ENCODE measurements at places on chromosomes 5 and 9. TPM values are rescaled to one million over a fixed set of nuclear protein-coding genes. Genes with fewer than 3 reads are reported as not detected.

Gene ZNF462
- total RNA-seq: 163 TPM

DNA sequence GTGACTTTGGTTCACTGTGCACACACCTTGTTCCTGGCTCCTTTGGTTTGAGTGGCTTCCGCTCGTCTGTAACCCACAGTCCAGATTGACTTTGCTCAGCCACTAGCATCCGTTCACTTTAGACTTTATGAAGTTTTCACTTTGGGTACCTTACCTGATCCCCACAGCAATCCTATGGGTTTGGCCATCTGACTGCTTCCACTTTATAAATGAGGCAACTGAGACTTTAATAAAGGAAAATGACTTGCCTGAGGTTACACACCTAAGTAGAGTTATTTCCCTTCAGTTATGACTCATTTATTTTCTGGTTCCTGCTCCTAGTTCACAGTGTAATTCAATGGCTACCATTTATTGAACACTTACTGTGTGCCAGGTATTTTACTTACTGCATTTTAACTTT lies 94.2 kb upstream of the SAP30L start:
- no peak for DNase-seq

DNA sequence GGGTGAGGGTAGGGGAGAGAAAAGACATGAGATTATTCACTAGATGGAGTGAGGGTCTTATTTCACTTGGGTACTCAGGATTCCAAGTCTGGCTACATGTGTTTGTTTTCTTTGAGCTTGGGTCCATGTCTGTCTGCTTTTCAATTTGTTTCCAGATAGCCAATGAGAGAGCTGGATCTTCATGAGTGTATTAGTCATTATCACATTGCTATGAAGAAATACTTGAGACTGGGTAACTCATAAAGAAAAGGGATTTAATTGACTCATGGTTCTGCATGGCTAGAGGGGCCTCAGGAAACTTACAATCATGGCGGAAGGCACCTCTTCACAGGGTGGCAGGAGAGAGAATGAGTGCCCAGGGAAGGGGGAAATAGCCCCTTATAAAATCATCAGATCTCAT lies 196.8 kb upstream of the TRIM32 start:
- no peak for DNase-seq

DNA sequence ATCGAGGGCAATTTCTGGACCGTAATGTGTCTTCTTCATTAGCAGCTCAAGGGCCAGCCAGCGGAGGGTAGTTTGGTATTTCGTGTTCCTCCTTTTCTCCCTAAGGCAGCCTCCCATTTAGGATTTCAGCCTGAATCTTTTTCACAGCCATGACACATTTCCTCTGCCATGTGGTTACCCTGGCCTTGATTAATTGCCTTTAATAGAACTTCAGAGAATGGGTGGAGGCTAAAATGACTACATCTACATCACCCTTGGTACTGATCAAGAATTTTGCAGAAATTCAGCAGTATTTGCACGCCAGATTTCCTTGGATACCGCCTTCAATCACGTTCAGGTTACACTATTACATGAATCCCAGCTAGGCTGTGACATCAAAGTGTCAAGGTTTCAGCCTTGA lies 58.0 kb downstream of the ADAMTS16 start:
- no peak for DNase-seq

Gene HEXB
- total RNA-seq: 73.4 TPM

DNA sequence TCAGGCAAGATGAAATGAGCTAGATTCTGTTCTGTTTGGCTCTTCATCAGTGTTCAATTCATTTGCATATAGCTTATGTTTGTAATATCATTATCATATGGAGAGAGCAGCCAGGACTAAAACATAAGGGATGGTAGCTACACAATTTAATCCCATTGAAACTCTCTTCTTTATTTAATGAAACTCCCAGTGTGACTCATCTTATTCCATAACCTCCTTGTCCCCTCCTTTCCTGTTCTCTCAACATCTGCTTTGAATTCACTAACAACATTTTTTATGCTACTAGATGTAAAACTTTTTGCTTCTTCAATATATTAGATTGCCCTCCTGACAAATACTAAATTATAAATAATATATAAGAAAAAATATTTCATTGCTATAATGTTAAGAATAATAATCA lies 1823.4 kb downstream of the MAT2B start:
- no peak for DNase-seq

- DNase-seq: no peak
These were observed 26.3 kb downstream of the SLC6A3 start for GRCh38 chr5:1418921-1419280.

DNA sequence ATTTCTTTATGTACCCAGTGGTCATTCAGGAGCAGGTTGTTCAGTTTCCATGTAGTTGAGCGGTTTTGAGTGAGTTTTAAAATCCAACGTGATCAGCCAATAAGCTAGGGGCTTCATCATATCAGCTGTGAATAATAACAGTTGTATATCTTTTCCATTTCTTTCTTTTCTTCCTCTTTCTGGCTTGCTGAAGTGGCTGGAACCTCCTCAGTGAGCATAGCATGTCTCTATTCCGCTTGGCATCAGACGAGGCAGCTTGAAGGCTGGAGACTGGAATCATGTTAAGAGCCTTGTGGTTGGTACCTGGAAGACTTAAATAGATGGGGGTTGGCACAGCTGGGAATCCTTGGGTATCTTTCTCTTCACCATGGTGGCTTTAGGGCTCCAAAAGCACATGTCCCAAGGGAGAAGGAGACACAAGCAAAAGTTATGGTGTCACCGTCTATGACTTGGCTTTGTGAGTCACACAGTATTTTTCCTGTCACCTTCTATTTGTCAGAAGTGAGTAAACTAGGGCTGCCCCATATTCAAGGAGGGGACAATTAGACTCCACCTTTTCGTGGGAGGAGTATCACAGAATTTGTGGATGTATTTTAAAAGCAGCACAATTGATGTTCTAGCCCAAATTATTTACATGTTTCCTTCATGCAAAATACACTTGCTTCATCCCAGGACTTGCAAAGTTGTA lies 38.0 kb upstream of the RETREG1 start:
- no peak for DNase-seq

DNA sequence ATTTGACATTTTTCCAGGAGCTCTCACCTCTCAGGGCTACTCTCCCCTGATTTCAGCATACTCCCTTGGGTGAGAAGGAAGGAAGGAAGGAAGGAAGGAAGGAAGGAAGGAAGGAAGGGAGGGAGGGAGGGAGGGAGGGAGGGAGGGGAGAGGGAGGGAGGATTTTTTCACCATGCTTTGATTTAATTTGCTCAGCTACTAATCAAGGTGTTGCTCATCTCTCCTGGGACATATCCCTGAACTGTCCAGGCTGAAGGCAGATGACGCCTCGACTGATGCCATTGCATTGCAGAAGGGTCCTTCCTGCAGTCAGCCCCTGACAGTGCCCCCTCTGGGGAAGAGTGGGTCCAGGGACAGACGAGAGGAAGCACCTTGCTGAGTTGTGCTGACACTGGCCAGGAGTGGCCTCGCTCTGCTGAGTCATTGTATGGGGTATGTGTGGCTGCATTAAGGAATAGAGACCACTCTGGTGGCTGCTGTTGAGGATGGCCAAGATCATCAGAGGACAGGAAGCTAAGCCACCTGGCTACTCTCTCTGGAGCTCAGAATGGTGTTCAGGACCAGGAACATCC lies 43.6 kb upstream of the CRB2 start:
- no peak for DNase-seq

- no peak for DNase-seq
These were observed 11.2 kb upstream of the RPS14 start for GRCh38 chr5:150460781-150461180.

- DNase-seq: no peak
These were observed 342.2 kb downstream of the TRIM32 start for GRCh38 chr9:117029341-117029740.

- no peak for DNase-seq
These were observed 7.6 kb downstream of the NAIF1 start for GRCh38 chr9:128059365-128059983.

DNA sequence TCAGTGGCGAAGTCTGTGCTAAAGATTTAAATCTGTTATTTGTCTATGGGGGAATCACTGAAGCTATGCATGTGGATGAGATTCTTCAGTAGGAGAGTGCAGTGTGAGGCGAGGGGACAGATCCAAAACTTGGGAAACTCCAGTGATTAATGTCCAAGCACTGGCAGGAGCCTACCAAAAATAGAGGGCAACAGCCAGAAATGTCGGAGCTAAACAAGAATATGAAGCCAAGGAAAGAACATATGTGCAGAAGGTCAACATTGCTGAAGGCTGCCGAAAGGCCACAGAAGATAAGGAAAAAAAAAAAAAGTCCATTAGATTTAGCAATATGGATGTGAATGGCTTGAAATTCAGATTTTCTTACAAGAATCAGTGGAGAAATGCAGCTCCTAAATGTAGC lies 61.8 kb downstream of the C6 start:
- DNase-seq: no peak

- no peak for DNase-seq
These were observed 763.9 kb upstream of the FAM174A start for GRCh38 chr5:99771296-99771695.

DNA sequence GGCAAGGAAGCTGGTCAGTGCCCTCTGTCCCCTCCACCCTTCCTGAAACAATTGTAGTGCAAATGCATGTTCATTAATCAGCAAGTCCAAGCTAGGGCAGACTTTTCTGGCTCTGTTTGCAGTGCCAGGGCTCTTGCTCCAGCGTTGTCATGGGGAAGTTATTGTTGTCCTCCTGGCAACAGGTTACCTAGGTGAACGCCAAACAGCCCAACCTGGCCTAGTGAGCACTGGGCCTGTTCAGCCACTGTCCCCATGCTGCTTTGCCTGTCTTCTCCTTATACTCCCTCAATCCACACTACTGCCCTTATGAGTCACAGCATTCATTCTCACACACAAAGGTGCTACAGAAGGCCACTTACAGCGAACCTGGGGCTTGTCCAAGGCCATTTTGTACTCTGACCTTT lies 34.5 kb upstream of the GLIS3 start:
- DNase-seq: no peak

DNA sequence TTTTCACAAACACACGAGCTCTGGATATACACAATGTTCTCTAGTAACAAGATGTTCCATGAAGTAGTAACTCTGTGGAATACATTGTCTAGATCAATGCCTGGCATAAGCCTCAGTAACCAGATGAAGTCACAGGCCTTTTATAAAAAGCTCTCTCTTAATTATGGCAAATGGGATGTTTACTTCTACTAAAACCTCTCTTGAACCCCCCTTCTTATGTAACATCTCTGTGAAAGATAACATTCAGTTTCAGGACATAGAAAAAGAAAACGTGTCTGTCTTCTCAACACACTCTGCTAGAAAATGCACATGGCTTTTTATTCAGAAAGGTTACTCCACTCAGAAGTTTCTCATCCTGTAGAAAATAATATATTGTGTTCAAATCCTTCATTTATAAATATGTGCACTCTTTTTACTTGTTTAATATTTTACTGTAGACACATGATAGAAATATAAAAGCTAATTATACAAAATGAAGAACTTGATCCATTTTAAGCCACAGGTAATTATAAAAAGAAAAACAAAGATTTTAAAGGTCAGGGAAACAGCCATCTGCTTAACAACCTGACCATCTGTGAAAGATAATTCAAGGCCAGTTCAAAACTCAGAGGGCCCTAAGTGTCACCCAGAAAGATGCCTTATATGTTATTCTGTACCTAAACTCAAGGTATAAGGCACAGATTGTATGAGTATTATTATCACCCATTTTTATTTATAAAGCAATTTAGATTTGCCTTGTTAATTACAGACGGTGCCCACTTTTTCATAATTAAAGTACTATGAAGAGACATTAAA lies 812.0 kb downstream of the CDH18 start:
- DNase-seq: no peak

DNA sequence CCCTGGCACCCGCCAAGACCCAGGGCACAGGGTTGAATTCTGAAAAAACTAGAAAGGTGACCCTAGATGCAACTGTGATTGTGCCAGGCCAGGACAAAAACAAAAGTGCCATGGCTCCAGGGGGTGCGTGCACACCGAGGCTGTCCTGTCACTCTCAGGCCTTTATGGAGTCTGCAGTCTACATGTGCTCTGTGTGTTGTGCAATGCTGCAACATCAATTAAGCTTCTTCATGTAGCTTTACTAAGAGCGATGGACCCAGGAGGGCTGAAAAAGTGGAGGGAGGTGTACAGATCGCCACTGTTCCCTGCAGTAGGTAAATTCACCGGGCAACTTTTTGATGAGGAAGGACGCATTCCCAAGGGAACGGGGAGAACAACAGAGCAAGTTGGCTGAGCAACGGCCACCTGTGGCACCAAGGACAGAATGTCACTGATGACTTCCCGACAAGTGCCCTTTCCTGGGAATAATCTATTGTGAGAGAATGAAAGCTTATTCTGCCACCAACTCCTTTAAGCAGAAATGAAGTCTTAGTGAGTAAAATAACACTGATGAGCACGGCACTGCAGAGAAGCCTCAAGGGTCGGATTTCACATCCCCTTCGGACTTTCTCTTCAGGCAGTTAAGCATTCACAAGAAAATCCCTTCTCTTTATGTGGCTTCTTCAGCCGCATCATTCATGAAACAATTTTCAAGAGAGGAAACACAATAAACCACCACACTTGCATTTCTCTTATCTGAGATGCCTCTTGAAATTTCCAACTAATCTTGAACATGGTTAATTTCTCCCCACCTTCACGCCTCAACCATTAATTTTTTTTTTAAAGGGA lies 149.6 kb downstream of the DROSHA start:
- DNase-seq: no peak

Gene PTRH1
- total RNA-seq: 11.2 TPM

DNA sequence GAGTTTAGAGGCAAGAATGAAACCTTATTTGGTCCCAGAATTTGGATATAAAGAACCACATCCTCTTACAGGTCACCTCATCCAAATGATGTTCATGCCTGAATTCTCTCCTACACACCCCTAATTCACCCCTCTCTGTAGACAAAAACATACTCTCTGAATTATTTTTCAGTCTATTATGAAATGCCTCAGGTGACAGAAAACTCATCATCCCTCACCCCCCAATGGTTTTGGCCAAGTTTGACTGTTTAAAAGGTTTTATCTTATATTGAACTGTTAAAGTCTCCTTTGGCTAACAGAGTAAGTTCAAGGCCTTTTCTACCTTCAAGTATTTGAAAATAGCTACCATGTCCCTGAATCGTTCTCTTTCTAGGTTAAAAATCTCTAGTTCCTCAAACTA lies 2.3 kb upstream of the CD180 start:
- no peak for DNase-seq

- no peak for DNase-seq
These were observed 112.0 kb upstream of the KCNN2 start for GRCh38 chr5:114249823-114250222.

DNA sequence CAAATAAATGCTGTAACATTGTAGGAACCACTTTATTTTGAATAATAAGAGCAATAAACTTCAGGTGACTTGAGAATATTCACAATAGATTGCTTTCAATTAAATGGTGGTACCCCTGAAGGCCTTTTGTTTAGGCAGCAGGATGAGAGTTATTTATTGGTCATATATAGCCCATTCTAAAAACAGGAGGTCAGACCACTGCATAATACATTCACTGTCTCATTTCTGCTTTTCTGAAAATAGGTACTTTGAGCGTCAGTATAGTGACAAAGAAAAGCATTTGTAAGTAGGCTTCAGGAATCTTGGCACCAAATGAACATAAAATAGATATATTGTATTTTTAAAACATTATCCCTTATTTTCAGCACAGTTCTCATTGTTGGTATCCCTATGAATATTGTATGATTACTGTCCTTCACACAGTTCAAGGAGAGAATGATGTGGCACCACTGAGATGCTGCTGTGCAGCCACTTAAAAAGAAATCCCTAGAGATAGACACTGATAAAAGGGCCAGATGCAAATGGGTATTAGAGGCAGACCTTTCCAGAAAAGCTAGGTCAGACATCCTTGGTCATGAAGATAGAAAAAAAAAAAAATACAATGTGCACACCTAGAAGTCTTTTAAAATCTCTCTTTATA lies 381.8 kb upstream of the ST8SIA4 start:
- DNase-seq: no peak

Gene SCGB3A1
- total RNA-seq: not detected

Measured in H1 (cell line).